ENCODE measurements at places on chromosomes 3 and 15.

DNA sequence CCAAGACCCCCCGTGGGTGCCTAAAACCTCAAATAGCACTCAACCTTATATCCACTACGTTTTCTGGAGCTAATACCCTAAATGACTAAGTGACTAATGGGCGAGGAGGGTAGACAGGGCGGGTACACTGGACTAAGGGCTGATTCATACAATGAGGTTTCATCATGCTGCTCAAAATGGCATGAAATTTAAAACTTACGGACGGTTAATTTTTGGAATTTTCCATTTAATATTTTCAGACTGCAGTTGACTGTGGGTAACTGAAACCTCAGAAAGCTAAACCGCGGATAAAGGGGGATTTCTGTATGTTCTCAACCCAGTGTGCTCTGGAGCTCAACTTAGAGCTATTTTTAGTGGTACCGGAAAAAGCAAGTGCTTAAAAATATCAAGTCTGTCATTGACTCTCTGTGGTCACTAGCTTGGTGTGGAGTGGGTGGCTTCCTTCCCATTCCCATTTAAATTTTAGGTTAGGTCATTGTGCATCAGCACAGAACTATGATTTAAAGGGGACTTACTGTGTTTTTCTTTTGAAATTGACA is 72.9 kb downstream of the LRRC28 start:
- DNase-seq, result peak; percentile 55

DNA sequence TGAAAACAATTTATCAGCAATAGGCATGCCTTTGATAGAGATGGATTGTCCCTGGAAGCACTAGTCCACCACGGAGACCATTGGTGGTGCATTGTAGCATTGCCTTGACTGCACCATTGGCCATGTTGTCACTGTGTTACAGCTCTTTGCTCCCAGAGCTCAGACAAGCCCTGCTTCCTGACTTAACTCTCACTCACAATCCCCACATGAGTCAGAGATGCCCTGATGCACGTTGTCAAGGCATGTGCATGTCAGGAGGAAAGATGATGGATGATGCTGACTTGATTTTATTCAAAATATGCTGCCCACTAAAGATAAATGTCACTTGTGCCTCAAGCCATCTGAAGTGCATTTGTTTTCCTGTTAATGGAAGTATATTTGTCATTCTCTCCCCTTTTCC is 266.1 kb downstream of the ARRDC4 start:
- DNase-seq, result no peak

DNA sequence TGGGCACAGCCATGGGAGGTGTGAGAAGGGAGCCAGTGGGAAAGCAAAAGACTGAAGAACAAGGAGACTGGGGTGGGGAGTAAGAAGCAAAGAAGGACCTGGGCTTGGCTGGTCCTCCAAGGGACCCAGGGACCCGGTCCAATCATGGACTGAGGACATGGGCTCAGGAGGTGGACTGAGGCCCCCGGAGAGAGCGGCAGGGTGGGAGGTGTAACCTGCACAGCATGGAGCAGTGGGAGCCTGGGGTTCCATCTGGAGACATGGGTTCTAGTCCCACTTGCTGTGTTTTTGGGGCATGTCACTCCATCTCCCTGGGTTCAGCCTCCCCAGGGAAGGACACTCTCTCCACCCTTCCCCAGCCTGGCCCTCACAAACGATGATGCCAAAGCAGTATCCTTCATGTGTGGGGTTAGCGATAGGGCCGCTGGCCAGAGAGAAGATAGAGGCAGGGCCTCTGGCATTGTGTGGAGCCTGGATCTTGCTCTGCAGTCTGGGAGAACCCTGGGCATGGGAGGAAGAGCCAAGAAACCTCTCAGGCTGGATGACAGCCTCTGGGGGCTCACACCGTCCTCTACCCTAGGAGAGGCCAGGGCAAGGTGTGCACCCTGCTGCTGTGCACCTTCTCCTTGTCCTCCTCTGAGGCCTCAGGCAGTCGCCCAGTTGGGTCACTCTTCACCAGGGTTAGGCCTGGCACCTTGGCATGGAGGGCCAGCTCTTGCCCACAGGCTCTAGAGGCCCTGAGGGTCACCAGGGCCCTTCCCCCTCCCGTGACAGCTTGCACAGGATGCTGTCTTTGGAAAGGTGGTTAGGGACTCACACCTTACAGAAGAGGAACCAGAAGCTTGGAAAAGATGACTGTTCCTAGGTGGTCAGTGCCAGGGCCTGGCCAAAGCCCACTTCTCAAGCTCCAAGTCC is 26.0 kb downstream of the FBXW12 start:
- no peak for DNase-seq

- no peak for DNase-seq
Observed at GRCh38 chr3:135618123-135618522, 347.4 kb upstream of the PPP2R3A start.

GRCh38 chr3:191290311-191291025 is 38.7 kb upstream of the CCDC50 start:
- no peak for DNase-seq

- DNase-seq, result peak; percentile 75
Observed at GRCh38 chr15:85168642-85169173, 187.1 kb downstream of the PDE8A start.

DNA sequence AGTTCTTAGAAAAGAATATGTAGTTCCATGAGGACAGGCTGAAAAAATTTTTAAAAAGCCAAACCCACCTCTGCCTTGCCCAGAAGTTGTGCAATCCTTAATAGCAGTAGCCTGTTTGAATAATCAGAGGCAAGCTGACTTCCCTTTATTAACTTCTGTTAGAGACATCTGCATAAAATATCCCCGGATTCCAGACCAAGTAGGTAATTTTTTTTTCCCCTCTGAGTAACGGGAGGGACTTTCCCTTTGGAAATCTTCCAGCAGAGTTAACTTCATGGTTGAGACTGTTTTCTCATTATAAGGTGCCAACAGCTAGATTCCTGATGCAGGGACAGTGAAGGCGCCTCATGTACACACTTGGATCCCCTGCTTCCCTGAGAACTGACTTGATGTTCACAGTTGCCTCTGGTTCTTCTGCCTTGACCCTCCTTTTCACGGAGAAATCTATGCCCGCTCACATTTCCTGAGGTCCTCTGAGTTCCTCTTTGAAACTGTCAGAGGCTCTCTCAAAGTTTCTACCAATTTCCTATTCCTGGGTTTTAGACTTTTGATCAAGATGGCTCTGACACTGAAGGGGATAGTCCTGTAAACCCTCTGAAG is 227.6 kb upstream of the BHLHE40 start:
- peak; percentile 60 for DNase-seq

DNA sequence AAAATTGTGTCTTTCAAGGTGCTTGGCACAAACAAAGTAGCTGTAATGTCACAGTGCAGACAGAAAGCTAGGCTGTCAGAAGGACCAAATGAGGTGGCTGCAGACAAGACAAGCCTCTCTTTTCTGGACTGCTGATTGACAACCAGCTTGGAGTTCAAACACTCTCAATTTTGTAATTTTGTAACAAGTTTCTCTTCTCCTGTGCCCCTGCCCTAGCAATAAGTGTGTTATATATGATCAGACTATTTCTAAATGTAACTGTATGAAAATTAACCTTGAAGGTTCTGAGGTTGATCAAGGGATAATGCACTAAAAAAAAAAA is 172.0 kb downstream of the P3H2 start:
- DNase-seq, result no peak

DNA sequence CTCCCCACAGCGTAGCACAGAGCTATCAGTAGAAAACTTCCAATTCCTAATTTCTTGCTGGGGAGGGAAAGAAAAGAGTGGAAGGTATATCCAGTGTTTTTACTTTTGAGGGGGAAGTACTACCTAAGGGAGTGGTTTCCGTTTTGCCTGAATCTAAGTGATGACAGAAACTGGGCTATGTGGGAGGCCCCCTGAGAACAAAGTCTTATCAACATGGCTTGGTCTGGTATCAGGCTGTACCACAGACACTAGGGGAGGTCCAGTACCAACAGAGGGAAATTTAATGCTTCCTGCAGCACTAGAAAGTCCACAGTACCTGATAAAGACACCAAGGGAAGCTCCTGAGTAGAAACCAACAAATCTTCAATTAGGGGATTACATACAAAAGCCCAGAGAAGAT is 199.2 kb downstream of the IL5RA start:
- DNase-seq, result no peak

All from KBM-7 (cell line).